HCT116 (cell line): ENCODE measurements at places on chromosomes 6 and 20. TPM values are rescaled to one million over a fixed set of nuclear protein-coding genes. Genes with fewer than 3 reads are reported as not detected.

The MUC21 gene
- not detected for total RNA-seq

The ARMC12 gene
- 0.79 TPM for total RNA-seq

The WFDC12 gene
- not detected for total RNA-seq

The MYLIP gene
- 10.6 TPM for total RNA-seq

The DACT2 gene
- not detected for total RNA-seq

DNA sequence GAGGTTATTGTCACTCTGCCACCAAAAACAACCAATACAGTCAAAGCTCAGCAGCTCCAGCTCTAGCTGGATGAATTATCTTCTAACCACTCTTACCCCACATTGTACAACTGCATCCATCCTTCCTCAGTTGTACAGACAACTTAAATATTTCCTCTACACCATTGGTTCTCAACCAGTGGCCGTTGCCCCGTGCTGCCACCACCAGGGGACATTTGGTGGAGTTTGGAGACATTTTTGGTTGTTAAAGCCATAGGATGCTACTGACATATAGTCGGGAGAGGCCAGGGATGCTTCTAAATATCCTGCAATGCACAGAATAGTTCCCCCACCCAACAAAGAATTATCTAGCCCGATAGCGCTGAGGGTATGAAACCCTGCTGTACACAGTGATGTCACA is 59.3 kb downstream of the SHLD1 start:
- no peak for DNase-seq
- H3K27me3 ChIP-seq: no peaks in the 10 kb centered on the region
- peaks cover 5% of the 10 kb centered on the region; the same call in 1 of the 2 replicates for H3K4me1 ChIP-seq
- no peak overlapping the region for H3K27ac ChIP-seq
- H3K4me3 ChIP-seq: no peak overlapping the region

DNA sequence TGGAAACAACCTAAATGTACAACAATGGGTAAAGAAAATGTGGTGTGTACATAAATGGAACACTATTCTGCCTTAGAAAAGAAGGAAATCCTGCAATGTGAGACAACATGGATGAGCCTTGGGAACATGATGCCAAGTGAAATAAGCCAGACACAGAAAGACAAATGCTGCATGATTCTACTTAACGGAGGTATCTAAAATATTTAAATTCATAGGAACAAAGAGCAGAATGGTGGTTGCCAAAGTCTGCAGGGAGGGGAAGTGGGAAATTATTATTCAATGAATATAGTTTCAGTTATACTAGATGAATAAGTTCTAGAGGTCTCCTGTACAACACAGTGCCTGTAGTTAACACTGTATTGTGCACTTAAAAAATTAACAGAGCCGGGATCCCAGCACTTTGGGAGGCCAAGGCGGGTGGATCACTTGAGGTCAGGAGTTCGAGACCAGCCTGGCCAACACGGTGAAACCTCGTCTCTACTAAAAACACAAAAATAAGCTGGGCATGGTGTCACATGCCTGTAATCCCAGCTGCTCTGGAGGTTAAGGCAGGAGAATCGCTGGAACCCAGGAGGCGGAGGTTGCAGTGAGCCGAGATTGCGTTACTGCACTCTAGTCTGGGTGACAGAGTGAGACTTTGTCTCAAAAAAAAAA is 71.4 kb upstream of the SNX9 start:
- H3K36me3 ChIP-seq: no peaks in the 10 kb centered on the region
- H3K27ac ChIP-seq: no peak overlapping the region

DNA sequence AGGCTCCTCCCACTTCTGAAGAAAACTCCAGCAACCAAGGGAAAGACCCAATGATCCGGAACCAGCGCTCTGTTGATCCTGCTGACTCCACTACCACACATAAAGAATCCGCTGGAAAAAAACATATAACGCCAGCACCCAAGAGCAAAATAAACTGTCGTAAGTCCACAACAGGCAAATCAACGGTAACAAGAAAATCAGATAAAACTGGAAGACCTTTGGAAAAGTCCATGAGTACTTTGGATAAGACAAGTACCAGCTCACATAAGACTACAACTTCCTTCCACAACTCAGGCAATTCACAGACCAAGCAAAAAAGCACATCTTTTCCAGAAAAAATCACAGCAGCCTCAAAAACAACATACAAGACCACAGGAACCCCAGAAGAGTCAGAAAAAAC is 8.0 kb downstream of the MUCL3 start:
- no peaks in the 10 kb centered on the region for H3K36me3 ChIP-seq
- no peaks in the 10 kb centered on the region for H3K27me3 ChIP-seq
- H3K27ac ChIP-seq: no peak overlapping the region
- H3K4me1 ChIP-seq: no peaks in the 10 kb centered on the region
- no peak for DNase-seq

DNA sequence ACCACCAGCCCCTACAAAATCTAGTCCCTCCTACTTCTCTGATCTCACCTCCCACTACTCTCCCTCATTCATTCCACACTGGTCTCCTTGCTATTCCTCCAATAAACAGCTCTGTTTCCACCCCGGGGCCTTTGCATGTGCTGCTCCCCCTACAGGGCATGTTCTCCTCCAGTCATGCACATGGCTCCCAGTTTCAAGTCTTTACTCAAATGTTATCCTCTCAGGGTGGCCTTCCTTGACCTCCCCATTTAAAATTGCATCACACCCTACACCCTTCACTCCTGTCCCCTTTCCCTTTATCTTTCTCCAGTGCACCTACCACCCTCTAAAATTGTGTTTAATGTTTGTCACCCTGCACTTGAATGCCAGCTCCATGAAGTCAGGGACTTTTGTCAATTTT is 174.5 kb downstream of the MRPL14 start:
- H3K36me3 ChIP-seq: no peaks in the 10 kb centered on the region
- H3K4me3 ChIP-seq: no peak overlapping the region
- H3K27ac ChIP-seq: no peak overlapping the region
- H3K4me1 ChIP-seq: no peaks in the 10 kb centered on the region
- H3K27me3 ChIP-seq: no peaks in the 10 kb centered on the region

DNA sequence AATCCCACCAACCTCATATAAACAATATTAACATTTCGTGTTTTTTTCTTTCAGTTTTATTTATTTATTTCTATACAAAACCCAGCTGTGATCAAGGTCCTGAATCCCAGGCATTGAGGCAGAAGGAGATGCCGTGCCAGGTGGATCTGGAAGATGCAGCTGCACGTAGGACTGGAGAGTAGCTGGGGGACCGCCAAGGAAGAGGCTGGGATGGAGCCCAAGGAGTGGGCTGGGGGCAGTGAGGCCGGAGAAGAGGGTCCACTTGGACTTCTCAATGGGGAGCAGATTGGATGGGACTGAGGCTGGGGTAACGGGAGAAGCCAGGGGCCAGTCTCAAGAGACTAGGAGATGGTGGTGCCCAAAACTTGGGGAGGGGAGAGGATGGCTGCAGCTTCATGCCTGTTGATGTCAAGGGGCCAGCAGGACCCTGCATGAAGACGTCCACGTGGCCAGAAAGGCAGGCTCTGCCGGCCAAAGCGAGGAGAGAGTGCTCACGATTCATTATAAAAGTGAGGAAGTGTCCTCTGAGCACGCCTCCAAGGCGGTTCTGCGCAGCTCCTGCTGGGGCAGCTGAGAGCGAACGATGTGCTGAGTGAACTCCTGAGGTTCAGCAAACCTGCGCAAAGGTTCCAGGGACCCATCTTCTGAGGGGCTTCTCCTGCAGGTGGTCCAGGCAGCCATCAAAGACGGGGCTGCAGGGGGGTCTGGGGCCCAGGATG is 110.3 kb downstream of the BMP7 start:
- H3K27ac ChIP-seq: no peak overlapping the region
- H3K36me3 ChIP-seq: no peaks in the 10 kb centered on the region
- no peak overlapping the region for H3K4me3 ChIP-seq
- no peaks in the 10 kb centered on the region for H3K4me1 ChIP-seq
- DNase-seq: no peak
- no peaks in the 10 kb centered on the region for H3K27me3 ChIP-seq

- H3K36me3 ChIP-seq: no peaks in the 10 kb centered on the region
- H3K4me1 ChIP-seq: peaks cover 8% of the 10 kb centered on the region; the same call in 1 of the 2 replicates
- no peaks in the 10 kb centered on the region for H3K27me3 ChIP-seq
- H3K4me3 ChIP-seq: no peak overlapping the region
- no peak for DNase-seq
These were observed 17.0 kb upstream of the PRL start for GRCh38 chr6:22313796-22314195.

DNA sequence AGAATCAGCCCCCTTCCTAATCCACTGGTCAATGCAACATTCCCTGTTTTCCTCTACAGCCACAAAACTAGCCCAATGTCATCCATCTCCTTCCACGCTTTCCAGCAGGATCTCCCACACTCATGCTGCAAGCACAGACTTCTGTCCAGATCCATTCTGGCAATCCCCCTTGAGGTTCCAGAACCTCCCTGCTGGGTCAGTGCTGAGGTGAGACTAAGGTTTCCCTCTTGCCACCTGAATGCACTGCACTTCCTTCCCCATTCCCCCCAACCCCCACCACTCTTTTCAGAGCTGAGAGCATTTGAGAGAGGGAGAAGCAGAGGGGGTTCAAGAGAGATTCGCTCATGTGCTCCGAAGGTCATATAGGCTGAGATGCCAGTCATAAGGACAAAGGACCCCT is 43.9 kb downstream of the EBF4 start:
- DNase-seq: no peak
- no peaks in the 10 kb centered on the region for H3K27me3 ChIP-seq
- H3K4me1 ChIP-seq: no peaks in the 10 kb centered on the region
- no peak overlapping the region for H3K4me3 ChIP-seq
- no peak overlapping the region for H3K27ac ChIP-seq
- H3K36me3 ChIP-seq: no peaks in the 10 kb centered on the region

- no peak overlapping the region for H3K27ac ChIP-seq
- no peaks in the 10 kb centered on the region; the same call in 1 of the 2 replicates for H3K4me1 ChIP-seq
- no peaks in the 10 kb centered on the region for H3K27me3 ChIP-seq
- no peak for DNase-seq
- no peak overlapping the region for H3K4me3 ChIP-seq
- no peaks in the 10 kb centered on the region for H3K36me3 ChIP-seq
These were observed 15.8 kb upstream of the THBS2 start for GRCh38 chr6:169269180-169270076.

GRCh38 chr6:157560691-157561413 is 179.9 kb downstream of the ZDHHC14 start:
- no peak for DNase-seq
- no peak overlapping the region for H3K27ac ChIP-seq
- H3K27me3 ChIP-seq: no peaks in the 10 kb centered on the region
- no peaks in the 10 kb centered on the region for H3K4me1 ChIP-seq
- no peaks in the 10 kb centered on the region for H3K36me3 ChIP-seq

- H3K4me1 ChIP-seq: peaks cover 16% of the 10 kb centered on the region; the same call in 1 of the 2 replicates
- no peak overlapping the region for H3K4me3 ChIP-seq
- H3K27me3 ChIP-seq: no peaks in the 10 kb centered on the region
- H3K36me3 ChIP-seq: no peaks in the 10 kb centered on the region
- DNase-seq: no peak
These were observed 11.7 kb upstream of the MAPK13 start for GRCh38 chr6:36118550-36119107.

GRCh38 chr6:32167761-32168262 is 3.4 kb downstream of the EGFL8 start:
- no peaks in the 10 kb centered on the region; the same call in 1 of the 2 replicates for H3K4me1 ChIP-seq
- no peak overlapping the region for H3K4me3 ChIP-seq
- H3K27me3 ChIP-seq: no peaks in the 10 kb centered on the region
- no peak overlapping the region for H3K27ac ChIP-seq
